Esophagus squamous epithelium (tissue), 5 donors: ENCODE measurements at places on chromosomes 2 and 18. TPM values are rescaled to one million over a fixed set of nuclear protein-coding genes. Genes with fewer than 3 reads are reported as not detected.

GRCh38 chr2:9991829-9992273 is 40.4 kb downstream of the GRHL1 start:
- DNase-seq = no peak

GRCh38 chr18:74914648-74915047 is 294.3 kb downstream of the PTGR3 start:
- no peak for DNase-seq

DNA sequence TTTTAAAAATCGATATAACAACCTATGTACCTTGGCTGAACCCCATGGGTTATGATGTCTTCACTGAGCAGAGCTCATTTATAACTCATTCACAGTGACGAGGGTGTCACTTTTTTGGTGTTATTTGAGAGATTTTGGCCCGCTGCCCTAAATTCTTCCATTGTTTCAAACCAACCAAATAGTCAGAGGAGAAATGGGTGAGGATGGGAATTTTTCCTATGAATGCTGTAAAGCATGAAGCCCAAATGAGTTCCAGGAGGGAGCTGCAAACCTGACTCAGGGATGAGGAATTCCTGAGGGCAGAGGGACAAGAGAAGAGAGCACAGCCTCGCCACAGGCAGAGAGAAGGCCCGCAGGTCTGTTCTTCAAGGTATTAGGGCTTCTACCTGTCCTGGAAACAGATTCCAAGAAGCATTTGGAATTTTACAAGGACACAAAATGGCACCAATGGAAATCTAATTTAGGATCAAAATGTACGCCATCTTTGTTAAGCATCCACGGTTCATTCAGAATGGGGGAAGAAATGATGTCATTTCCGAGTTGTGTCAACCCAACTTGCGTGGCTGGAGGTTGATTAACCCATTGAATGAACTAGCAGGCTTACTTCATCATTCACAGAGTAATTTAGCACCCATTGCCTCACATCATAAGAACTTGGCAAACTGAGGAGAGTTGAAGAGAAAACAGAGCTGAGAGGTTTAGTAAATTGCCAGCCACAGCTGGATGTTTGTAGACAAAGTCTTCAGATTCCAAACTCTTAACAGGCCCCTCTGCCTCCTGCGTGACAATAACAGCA is 133.5 kb downstream of the LAMA3 start:
- no peak for DNase-seq

DNA sequence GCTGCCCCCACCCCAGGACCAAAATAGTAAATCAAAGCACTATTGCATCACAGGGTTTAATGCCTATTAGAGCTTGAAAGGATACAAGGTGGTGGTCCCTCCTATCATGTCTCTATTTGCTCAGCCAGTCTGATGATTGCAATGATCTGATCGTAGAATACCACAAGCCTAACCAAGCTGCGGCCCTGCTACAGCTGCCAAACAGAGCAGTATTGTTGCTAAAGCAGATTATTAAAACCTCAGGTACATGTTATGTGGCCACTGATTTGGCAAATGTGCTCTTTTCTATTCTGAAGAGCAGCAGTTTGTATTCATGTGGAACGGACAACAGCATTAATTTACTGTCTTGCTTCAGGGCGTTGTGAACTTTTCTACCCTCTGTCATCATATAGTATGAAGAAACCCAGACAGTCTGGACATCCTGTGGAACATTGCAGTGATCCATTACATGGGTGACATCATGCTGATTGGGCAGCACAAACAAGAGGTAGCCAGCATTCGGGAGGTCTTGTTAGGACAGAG is 8.4 kb upstream of the VAPA start:
- no peak for DNase-seq

Gene LCLAT1
- total RNA-seq = 11.9 TPM

Gene PAX8
- 0.32 TPM for total RNA-seq
